Stimulated activated CD8-positive, alpha-beta memory T cell treated with anti-CD3 and anti-CD28 coated beads, Interleukin-4, amount 100 ng/mL, for 1 hour (primary cell): ENCODE measurements at places on chromosomes 13 and 19.
A peak's percentile ranks its signal among the peaks of the same experiment; 100 is the strongest.

- DNase-seq: peak; percentile 75
Measured at GRCh38 chr19:57632987-57633831, at the start of gene ZNF211. ZNF211 (plus strand) TSS chr19:57633168; CDS start chr19:57633347, 179 bp downstream.

- DNase-seq: peak; percentile 10
Measured at GRCh38 chr13:110138010-110138699, 168.8 kb downstream of the COL4A1 start.

GRCh38 chr19:17243830-17244617 is 1.7 kb downstream of the NR2F6 start:
- no peak for DNase-seq

DNA sequence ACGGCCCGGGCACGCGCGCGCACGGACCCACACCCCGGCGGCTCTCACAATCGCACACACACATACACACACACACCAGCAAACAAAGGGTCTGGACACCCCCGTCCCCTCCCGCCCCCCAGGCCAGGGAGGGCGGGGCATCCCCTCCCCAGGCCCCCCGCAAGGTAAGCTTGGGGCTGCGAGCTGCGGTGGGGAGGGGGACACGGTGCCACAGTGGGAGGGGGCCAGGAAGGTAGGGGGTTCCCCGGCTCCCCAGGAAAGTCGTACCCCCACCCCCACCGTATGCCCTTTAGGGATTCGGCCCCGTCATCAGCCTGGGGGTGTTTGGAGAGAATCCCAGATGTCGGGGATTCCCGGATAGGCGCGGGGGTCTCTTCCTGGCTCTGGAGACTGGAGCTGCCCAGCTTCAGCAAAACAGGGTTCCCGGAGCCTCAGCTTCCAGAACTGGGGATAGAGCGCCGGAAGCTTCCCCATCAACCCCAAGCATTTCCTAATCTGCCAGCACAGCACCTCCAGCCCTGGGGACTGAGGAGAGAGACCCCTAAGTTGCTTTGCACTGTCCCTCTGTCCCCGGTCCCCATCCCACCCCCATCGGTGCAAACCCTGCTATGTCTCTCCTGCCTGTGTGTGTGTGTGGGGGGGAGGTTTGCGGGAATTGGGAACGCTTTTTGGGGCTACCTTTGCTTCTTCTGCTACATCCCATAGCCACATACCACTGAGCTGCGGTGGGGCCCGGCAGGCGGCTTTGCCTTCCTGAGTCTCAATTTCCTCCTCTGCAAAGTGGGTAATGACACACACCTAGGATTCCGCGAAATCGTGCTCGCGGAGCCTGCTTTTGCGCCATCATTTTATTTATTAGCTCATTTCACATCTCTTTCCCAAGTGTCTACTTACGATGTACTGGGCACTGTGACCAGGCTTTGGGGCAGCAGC is 1.8 kb upstream of the CDC37 start:
- DNase-seq: no peak

DNA sequence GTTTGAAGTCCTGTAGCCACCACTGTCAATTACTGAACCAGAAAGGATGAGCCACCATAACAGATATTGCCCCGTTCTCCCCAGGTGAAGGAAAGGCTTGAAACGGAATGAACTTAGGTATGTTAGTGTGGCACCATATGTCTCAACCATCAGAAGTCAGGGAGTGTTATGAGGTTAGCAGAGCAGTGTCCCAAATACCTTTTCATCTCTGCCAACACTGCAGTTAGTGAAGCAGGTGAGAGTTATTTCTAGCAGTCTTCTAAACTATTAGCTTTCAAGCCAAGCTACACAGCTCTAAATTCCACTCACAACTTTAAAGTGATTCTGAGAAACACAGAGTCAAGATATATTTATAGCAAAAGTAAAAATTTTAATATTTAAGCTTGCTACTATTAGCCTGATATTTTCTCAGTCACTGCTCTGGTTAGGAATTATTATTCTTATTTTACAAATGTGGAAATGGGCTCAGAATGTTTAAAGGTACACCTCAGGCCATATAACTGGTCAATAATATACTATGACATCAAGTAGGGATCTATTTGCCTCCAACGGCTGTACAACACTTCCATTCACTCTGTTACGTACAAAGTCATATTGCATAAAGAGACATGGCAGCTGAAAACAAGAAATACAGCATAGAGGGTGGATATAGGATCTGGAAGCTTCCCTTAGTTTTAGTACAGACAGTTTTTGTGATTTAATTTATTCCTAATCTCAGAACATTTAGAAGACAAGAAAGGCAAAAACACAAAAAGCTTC is 1527.1 kb upstream of the PRR20A start:
- DNase-seq: no peak

- DNase-seq: no peak
Measured at GRCh38 chr13:67314405-67314804, 84.3 kb upstream of the PCDH9 start.

- DNase-seq: no peak
Measured at GRCh38 chr13:75985132-75985531, 349.0 kb downstream of the LMO7 start.

- DNase-seq: no peak
Measured at GRCh38 chr13:69035771-69036170, 1071.9 kb upstream of the ATXN8OS start.

DNA sequence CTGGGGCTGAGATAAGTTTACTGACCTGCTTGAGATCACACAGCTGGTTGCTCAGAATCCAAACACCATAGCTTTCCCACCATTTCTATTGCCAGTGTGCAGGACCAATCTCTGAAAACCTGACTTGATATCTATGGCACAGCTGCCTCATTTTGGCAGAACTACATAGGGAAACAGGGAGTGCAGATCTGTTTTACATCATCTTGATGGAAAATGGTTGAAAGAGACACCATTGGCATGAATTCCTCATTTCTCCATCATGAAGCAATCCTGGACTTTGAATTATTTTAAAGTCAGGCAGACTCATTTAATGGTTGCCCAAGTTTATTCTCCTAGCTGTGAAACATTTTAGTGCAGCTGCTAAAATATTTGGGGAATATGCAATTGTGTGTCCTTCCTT is 1628.2 kb upstream of the SLC10A2 start:
- no peak for DNase-seq

DNA sequence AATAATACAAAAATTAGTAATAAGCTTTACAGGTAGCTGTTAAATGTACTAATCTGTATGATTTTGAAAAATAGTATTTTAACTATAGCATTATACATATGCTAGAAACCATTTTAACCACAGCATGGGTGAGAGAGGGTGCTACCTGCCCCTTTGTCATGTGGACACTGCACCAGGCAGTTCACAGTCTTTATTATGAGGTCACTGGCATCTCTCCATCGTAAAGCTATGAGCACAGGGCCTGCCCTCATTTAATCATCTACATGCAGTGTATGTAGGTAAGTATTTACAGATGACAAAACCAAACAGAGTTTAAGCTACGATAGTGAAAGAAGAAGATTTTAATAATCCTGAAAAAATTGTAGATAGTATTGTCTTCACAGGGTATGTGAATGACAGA is 21.7 kb downstream of the EDNRB start:
- no peak for DNase-seq
